Activated gamma-delta T cell treated with Interleukin-2 at 50 U/mL for 16 hours (primary cell): ENCODE measurements at places on chromosomes 6 and 20.

DNA sequence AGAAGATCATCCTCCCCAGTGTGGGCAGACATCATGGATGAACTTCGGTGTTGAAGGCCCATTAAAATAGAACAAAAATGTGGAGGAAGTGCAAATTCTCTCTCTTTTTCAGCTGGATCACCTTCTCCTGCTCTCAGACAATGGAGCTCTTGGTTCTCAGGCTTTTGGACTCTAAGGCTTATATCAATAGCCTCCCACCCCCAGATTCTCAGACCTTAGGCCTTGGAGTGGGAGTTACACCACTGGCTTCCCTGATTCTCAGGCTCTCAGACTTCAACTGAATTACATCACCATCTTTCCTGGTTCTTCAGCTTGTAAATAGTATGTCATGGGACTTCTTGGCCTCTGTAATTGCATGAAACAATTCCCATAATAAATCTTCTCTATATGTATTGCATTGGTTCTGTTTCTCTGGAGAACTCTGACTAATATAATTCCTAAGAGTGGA lies 36.6 kb downstream of the NSFL1C start:
- no peak for DNase-seq

DNA sequence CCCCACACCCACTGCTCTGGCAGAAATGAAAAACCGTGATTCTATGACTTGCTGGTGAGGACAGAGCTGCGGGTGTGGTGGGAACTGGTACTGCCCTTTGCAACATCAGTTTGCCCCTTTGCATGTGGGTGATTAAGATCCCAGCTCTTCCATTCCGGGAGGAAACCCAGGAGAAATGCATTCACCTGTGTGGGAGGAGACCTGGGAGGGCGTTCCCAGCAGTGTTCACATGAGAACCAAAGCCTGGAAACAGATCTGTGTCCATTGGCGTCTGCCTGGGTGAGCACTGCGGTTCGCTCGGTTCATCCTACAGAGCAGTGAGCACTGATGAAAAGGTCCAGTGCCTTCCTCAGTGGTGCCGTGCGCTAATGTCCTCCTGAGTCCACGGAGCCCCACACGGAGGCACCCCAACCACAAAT lies 89.7 kb downstream of the SMOC2 start:
- no peak for DNase-seq

- DNase-seq: no peak
Measured at GRCh38 chr6:6696867-6697531, 108.5 kb downstream of the LY86 start.

GRCh38 chr6:35569011-35569461 lies 56.3 kb upstream of the TULP1 start:
- peak; percentile 14 for DNase-seq

GRCh38 chr6:130239755-130240154 lies 17.0 kb upstream of the SAMD3 start:
- no peak for DNase-seq

DNA sequence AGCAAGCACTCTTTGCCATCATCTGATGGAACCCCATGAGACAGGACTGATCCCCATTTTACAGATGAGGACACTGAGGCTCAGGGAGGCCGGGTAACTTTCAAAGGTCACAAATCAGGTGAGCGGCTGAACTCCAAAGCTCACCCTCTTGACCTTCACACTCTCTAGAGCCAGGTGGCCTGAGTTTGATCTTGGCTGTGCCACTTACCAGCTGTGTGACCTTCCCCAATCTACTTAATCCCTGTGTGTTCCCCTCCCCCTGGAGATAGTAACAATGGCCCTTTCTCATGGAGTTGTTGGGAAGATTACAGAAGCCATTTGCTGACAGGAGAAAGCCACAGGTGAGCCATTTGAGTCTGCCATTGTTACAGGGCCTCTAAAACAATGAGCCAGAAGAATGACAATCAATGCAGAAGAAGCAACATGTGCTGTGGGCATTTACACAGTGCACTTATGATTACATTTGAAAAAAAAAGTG lies 34.5 kb downstream of the BMP7 start:
- DNase-seq: no peak

GRCh38 chr6:156899071-156899470 lies 121.9 kb downstream of the ARID1B start:
- no peak for DNase-seq

GRCh38 chr6:108684771-108685329 lies 124.1 kb downstream of the FOXO3 start:
- no peak for DNase-seq

DNA sequence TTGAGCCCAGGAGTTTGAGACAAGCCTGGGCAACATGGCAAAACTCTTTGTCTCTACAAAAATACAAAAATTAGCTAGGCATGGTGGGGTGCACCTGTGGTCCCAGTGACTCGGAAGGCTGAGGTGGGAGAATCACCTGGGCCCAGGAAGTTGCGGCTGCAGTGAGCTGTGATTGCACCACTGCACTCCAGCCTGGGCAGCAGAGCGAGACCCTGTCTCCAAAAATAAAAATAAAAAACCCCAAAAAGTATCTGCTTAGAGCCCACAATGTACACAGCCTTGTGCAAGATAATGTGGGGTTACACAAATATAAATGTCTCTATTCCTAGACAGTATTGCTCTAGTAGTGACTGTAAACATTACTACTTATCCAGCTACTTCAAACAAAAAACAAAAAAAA lies 5.9 kb downstream of the ESF1 start:
- DNase-seq: no peak

DNA sequence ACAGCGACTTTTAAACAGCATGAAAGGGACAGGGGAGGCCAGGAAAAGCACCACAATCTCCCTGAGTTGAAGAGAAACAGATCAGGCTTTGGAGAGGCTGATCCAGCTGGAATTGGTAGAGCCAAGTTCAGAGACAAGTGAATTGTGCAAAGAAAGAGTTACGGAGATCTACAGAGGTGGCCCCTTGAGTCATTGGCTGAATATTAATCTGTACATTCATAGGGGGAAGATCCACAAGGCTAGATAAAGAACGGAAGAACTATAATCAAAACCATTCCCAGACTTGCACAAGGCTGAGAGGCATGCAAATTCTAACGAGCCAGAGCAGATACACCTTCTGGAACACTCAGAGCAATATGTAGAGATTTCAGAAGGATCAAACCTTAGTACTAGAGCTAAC lies 14.2 kb upstream of the FOXQ1 start:
- DNase-seq: no peak

- DNase-seq: peak; percentile 33
Measured at GRCh38 chr20:21048841-21049273, 57.3 kb downstream of the LINC00237 start.

DNA sequence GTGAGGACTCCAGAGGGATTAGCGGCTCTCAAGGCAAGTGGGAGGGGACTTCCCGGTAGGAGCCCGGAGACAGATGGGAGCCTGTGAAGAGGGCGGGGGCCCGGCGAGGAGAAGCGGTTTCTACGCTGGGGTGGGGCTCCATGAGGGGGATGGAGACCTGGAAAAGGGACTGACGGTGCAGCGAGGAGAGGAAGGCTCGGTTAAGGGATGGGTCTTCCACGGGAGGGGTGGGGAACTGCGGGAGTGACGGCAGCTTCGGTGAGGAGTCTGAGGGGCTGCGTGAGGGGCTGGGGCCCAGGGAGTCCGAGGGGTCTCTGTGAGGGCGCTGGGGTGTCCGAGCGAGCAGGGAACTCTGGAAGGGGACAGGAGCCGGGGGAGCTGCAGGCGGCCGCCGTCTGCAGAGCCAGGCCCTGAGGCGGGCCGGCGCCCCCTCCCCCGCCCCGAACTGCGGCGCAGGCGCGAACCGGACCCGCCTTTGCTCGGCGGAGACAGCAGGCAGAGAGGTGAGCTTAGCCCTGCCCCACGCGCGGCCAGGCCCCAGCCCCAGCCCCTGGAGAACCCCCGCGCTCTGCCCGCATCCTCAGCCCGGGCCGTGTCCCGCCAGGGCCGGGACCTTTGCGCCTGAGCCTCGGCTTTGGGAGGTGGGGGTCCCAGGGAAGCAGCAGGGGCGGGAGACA lies at the start of gene NRSN2:
Gene NRSN2, plus strand, starts transcription at position 472 of the 677 bp plus-strand sequence. CDS start 2,533 bp downstream, outside the sequence.
- DNase-seq: no peak

DNA sequence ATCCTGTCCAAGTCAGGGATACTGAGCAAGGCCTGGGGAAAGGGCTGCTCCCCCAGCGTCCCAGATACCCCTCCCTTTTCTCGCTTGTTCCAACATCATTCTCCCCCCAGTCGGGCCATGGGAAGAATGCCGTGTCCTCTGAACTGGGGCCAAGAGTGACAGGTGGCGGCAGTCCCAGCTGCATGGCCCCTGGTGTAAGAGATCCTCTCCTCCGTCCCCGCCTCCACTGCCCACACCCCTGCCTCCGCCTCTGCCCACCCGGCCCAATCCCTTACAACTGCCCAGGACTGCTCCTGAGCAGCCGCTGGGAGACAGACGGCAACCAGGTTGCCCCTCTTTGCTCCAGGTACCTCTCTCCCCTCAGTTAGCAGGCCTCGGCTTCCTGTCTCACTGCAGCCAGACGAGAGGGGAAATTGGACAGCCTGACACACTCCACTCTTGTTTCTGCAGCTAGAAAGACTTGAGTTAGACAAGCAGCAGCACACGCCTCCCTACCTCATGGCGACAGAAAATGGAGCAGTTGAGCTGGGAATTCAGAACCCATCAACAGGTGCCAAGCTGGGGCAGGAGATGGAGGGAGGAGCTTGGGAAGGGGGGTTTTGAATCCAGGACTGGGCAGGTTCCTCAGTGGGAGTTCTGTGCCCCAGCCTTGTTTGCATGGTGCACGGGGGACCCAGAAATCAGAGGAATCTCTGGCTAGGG lies at the start of gene MYLK2:
Gene MYLK2, plus strand, starts transcription at position 274 of the 702 bp plus-strand sequence. Its CDS starts 225 bp downstream, at position 499.
- DNase-seq: no peak

DNA sequence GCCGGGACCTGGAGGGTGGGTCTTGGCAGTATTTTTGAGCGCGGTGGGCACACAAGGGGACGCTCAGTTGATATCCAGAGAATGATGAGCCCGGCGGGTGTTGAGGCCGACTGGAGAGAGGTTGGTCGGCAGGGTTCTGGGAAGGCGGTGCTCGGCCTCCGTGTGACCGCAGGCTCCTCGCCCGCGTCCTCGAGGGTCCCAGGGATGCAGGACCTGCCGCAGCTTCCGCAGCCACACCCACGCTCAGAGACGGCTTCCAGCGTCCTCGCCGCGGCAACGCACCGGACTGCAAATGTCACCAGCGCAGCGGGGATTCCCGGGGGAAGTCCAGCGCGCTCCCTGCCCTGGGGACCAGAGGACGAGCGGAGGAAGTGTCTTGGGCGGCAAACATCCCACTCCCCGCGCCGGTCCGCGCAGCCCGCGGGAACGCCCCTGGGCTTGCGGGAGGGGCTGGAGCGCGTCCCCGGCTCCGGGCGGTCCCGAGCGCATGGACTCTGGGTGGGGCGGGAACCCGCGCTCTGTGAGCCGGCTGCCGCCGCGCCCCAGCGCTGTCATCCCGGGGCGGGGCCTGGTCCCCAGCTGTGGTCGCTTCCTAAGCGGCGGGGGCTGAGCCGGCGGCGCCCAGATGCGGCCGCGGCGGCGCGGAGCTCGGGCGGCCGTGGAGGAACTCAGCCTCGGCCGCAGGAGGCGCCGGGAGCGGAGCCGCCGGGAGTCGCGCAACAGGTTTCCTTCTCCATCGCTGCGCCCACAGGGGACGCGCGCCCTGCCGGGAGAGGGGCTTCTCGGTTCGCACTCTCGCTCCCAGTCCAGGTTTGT lies at the start of gene STX11:
Gene STX11, plus strand, starts transcription at position 624 of the 816 bp plus-strand sequence. CDS start 36,111 bp downstream, outside the sequence.
- DNase-seq: peak; percentile 55
